ENCODE measurements at places on chromosomes 12 and 14.

GRCh38 chr12:106249411-106250135 lies 1.8 kb upstream of the CKAP4 start:
- DNase-seq = no peak

DNA sequence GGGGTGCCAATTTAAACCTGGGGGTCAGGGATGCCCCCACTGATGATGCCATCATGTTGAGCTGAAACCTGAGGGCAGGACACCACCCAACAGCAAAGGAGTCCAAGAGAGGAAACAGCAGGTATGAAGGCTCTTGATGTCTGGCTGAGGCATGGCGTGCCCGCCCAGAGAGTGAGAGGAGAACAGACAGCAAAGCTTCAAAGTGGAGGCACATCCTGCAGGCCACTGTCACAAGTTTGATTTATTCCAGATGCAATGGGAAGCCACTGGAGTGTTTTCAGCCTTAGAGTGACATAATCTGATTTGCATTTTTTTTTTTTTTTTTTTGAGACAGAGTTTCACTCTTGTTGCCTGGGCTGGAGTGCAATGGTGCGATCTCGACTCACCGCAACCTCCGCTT lies 34.8 kb downstream of the IRF2BPL start:
- DNase-seq = no peak

GRCh38 chr14:60220084-60220483 lies 28.9 kb upstream of the PPM1A start:
- DNase-seq = no peak

GRCh38 chr14:74511966-74512830 lies 18.6 kb downstream of the ISCA2 start:
- DNase-seq = no peak

- no peak for DNase-seq
These were observed 3.6 kb downstream of the FOXA1 start for GRCh38 chr14:37591311-37591940.

Data from D341Med (cell line).